Activated effector memory CD4-positive, alpha-beta T cell treated with Interleukin-2 at 50 U/mL for 16 hours (primary cell): ENCODE measurements at places on chromosomes 6 and 20.

DNA sequence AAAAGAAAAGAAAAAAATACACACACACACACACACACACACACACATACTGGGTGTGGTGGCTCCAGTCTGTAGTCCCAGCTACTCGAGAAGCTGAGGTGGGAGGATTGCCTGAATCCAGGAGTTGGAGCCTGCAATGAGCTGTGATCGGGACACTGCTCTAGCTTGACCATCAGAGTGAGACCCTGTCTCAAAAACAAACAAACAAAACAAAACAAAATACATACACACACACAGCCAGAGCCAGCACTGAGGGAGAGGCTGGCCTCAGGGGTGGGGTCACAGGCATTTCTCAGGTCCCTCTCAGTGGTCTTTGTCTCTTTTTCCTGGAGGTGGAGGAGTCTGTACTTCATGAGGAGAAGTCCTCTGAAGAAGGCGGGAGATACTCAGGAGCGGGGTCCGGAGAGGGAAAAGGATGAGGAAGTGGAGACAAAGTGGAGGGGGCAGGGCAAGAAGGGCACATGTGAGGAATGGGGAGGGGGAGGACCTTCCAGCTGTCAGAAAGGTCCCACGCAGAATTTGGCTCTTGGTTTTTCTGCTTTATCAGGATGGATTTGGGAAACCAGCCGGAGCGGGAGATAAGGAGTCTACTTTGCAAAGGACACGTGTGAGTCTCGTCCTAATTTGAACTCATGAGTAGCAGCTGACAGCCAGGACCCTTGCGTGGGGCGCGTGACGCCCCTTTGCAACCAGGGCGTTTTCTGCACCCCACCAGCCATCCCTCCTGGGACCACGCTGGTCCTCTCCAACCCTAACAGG lies 7.7 kb upstream of the MICB start:
- DNase-seq = no peak

DNA sequence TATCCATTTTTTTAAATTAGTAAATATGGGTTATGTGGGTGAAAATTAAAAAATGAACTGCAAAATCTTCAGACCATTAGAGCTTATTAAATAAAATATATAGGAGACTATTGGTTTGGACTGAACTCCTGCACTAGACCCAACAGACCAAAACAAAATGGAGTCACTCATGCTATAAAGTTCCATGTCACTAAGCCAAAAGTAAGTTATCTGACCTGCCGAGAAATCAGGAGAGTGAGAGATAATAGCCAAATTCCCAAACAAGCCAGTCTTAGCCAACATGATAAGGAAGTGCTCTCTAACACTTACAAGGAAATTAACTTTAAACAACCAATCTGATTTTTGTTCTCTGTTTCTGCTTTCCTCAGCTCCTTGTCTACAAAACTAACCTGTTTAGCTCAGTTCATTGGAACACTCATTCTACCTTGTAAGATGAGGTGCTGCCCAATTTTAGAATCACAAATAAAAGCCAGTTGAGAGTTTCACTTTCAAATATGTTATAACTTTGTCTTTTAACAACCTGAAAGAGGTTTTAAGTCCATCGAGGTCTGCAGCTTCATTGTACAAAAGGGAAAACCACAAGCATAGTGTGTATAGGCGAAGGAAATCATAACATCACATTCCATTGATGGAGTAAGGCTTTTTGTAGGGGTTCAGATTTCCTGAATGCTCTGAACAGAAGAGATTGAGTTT lies 220.5 kb downstream of the TENT5A start:
- DNase-seq = no peak

- no peak for DNase-seq
Observed at GRCh38 chr6:71509191-71510005, 220.8 kb downstream of the OGFRL1 start.

- no peak for DNase-seq
Observed at GRCh38 chr6:88220493-88220892, 54.3 kb upstream of the CNR1 start.

GRCh38 chr20:42857446-42857845 lies 332.3 kb downstream of the PTPRT start:
- no peak for DNase-seq

GRCh38 chr20:137668-138490 lies 4.5 kb upstream of the DEFB126 start:
- DNase-seq = no peak

- DNase-seq = no peak
Observed at GRCh38 chr6:33418690-33419291, 884 bp upstream of the CUTA start.

DNA sequence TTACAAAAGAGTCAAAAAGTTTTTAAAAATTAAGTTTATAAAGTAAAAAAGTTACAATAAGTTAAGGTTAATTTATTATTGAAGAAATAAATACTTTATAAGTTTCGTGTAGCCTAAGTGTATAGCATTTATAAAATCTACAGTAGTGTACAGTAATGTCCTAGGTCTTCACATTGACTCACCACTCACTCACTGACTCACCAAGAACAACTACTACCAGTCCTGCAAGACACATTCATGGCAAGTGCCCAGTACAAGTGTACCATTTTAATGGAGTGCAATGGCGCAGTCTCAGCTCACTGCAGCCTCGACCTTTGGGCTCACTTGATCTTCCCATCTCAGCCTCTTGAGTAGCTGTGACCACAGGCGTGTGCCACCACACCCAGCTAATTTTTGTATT lies 128.2 kb downstream of the GPX5 start:
- DNase-seq = no peak

DNA sequence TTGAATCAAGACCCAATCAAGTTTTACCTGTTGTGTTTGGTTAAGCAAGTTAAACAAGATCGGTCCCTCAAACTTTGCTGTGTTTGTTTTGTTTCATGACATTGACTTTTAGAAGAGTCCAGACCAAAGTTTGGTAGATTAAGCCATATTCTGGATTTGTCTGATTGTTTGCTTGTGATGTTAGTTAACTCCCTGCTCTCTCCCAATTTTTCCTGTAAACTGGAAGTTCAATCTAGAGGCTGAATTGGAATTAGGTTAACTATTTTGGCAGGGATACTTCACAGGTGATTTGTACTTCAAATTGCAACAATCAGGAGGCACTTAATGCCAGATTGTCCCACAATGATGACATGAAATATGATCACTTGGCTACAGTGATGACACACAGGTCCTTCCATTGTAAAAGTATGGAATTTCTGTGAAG lies 13.6 kb upstream of the SH3BGRL2 start:
- no peak for DNase-seq

DNA sequence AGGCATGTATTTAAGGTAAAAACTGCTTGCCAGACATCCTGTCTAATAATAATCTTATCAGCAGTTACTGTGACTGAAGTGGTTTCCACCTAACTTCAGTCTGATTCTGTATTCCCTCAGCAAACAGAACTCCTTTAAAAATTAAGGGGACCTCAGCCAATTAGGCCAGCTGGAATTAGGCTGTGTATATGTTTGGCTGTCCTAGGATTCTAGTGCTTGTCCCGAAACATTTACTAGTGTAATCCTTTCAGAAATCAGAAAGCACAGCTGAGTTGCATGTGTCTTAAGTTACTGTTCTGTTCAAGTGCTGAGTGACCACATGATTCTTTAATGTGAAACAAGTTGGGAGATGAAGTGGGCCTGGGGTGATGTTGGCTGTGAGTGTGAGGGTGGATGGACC lies 120.9 kb upstream of the SUPT3H start:
- no peak for DNase-seq

DNA sequence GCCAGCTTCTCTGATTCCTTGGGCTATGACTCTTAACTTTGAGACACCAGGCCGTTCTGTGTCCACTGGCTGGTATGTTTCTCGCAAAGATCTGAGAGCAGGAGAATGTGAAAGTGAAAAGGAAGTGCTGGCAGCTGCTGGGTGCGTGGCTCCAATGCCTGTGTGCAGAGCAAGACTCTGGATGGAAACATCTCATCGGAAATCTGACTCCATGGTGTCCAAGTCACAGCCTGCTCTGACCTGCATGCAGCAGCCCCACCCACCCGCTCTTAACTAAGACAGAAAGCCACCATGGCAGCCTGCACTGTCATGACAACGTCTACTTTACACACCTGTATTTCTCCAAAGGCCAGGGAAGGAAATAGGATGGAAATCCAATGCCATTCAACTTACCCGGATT lies 66.3 kb upstream of the MPC1 start:
- no peak for DNase-seq

- no peak for DNase-seq
Observed at GRCh38 chr20:47099825-47100441, 205.3 kb downstream of the EYA2 start.

- DNase-seq = no peak
Observed at GRCh38 chr6:163707387-163708355, 293.2 kb downstream of the QKI start.

DNA sequence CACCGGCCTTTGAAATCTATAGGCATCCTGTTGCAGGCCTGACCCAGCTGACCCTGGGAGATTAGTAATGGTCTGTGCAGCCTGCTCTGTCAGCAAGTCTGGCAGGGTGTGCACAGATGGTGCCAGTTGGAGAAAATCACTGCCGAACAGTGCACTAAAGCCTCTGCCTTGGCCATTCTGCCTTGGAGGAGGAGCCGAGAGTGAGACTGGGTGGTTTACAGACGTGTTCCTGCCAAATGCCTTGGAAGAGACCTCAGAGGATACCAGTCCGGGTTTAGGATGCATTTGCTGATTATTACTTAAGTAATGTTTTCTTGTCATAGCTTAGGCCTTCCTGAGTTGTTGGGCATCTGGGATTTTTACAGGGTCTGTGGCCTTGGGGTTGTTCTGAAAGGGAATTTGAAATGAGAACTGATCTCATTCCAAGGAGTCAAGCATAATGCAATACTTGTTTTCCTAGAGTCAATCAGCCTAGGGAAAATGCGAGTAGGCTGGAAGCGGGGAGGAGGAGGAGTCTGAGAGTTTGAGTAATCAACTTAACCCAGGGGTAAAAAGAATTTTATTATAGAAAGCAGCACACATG lies 292.1 kb downstream of the SOX4 start:
- no peak for DNase-seq

DNA sequence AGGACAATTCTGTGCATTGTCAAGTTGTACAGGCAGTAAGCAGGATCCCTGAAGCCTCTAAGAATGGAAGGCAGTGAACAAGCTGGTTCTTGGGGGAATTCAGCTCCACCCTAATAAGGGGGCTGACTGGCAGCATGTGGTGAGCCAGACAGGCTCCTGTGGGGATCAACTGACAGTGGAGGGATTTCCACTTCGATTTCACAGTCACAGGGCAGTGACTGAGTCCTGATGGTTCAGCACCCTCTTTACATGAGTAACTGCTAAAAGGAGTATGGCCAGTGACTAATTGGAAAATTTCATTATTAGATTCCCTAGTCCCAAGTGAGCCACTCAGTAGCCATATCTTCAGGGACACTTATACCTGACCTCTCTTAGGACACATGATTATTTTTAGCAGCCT lies 78.4 kb downstream of the NDUFAF5 start:
- DNase-seq = no peak

- DNase-seq = no peak
Observed at GRCh38 chr20:29296256-29297230, 1960.9 kb upstream of the DEFB115 start.

GRCh38 chr6:96186516-96187195 lies 170.9 kb downstream of the FUT9 start:
- DNase-seq = no peak

GRCh38 chr6:162198076-162198475 lies 529.5 kb downstream of the PRKN start:
- no peak for DNase-seq

DNA sequence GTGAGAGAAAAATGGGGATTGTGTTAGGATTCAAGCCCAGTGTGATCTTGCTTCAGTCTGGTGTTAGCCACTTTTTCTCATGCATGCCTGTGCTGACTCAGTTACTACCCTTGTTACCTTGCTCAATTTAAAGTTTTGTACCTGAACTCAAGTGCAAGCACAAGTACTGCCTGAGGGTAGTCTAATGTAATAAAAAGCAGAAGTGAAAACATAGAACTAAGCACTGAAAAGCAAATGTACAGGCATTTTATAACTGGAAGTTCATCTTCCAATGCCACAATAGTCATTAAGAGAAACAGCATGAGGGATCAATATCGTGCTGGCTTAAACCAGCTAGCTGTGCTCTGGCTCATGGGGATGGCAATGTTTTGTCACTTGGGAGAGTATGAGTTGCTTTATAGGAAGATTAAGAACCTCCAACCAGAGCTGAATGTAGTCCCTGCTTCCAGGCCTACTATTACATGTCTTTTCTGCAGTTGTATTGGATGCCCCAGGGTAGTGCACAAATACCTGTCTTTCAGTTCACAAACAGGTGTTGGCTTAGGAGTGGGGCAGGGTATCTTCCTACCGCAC lies 48.7 kb downstream of the SLC35F1 start:
- no peak for DNase-seq

- no peak for DNase-seq
Observed at GRCh38 chr6:165808021-165808420, 145.0 kb upstream of the PDE10A start.

GRCh38 chr6:341914-342831 lies 49.4 kb upstream of the IRF4 start:
- DNase-seq = no peak

DNA sequence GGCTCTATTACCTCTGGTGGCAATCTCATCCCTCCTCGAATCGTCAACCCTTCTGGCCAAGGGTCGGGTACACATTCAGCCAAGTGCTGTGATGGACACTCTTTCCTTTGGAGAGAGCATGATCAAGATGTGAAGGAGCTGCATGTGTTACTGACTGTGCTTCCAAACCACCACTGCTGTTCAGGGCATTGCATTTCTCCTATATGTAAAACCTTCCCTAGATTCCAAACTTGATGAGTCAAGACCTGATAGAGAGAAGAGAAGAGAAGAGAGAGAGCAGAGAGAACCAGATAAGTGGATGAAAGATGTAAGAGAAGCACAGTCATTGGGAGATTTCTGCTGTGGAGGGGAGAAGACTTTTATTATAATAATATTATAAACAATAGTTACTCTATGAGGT lies 162.2 kb downstream of the KCNQ5 start:
- DNase-seq = no peak
